BJ (cell line): ENCODE measurements at places on chromosomes 13 and 19.
A peak's percentile ranks its signal among the peaks of the same experiment; 100 is the strongest.

GRCh38 chr19:7000816-7001215 lies 20.4 kb downstream of the MBD3L2B start:
- no peak for DNase-seq

GRCh38 chr13:110470272-110471009 lies 91.1 kb downstream of the RAB20 start:
- DNase-seq = no peak

GRCh38 chr19:4278010-4278409 lies 1.1 kb upstream of the SHD start:
- DNase-seq = no peak

DNA sequence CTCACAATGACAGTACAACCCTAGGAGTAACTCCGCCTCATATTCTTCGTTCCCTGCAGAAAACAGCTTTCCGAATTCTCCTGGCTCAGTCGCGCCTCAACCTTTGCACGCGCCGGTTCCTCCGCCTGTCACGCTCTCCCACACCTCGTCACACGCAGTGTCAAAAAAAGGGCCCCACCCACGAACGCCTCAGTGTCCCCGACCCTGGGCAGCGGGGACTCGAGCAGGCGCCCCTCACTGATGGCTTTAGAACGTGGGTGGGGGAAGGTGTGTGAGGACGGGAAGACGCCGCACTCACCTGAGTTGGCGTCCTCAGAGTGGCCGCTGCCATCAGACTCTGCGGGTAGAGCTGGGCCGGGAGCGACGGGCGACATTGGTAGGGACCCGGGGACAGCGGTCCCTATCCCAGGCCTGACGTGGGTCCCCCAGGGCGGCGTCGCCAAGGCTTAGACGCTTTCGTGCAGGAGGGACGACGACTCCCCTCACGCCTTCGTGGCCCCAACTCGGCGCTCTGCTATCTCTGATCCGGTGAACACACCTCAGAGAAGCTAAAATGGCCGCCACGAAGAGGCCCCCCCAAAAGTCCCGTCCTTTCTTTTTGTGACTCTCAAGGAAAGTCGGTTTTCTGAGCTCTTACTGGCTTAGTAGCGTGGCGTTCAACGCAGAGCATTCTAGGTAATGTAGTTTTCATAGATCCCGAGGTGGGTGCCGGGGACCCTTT lies at the start of gene ZNF154:
Gene ZNF154 (minus strand): TSS at position 564 of the 721 bp plus-strand sequence. CDS start 233 bp downstream, at position 331.
- DNase-seq = no peak

- DNase-seq = no peak
Observed at GRCh38 chr19:47776568-47776967, 1.9 kb upstream of the SELENOW start.

DNA sequence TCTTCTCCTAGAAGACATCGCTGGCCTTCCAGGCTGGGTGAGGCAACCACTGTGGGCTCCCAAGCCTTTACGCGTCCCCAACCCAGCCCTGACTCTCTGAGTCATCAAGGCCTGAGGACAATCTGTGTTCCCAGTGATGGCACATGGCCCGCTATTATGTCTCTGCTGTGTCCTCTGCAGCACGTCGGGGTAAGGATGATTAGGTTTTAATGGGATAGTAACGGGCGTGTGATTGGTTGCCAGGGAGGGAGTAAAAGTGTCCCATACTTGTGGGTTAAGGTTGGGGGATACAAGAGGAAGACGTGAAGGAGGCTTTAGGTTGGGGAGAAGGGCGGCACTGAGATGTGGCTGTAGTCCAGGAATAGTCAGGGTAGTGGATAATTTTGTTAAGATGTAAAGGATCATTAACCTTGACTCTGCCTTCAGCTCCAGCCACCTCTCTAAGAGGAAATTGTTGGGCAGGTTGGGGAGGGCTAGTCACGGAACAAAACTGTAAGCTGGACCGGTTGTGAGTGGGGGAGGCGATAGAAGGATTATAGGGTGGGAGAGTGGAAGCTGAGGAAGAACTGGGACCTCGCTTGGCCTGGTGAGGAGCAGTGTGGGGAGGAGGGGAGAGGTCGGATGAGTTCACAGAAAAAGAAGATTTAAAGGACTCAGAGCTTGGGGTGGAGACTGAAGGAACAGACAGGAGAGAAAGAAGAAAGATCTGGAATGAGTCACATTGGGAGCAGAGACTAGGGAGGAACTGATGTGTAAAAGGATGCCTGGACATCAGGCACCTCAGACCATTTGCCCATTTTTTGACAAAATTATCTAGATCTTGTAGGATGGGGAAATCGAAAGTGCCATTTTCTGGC lies 27.9 kb upstream of the IGFL1 start:
- no peak for DNase-seq

GRCh38 chr13:99086267-99087097 lies 108.6 kb upstream of the DOCK9 start:
- DNase-seq = no peak

DNA sequence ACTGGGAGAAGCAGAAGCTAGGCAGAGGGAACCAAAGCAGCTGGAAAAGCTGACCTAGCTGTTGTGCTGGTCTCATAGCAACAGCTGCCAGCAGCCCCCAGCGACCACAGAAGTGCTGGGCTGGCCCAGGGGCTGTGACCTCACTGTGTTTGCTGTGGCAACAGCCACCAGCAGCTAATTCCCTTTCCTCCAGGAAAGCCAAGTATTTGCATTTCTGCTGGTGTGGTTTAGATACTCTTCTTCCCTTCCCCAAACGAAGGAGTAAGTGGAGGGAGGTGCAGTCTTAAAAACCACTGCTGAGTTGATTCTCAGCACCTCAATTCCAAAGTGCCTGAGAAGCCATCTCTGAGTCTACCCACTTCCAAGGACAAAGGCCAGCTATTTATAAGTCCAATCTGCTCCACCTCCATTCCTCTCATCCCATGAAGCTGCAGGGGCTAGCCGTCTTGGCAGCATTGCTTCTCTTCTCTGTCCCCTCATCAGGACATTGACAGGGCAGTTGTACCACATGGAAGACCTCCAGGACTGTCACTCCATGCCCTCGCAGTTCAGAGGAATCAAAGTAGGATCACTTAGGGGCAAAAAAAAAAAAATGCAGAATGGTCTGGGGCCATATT lies 11.5 kb upstream of the CCDC97 start:
- peak; percentile 69 for DNase-seq

- no peak for DNase-seq
Observed at GRCh38 chr13:66106246-66106645, 1123.9 kb downstream of the PCDH9 start.

- DNase-seq = no peak
Observed at GRCh38 chr19:16497042-16497441, 848 bp downstream of the C19orf44 start.

GRCh38 chr19:11164296-11164695 lies 8.7 kb upstream of the SPC24 start:
- no peak for DNase-seq
